ENCODE measurements at places on chromosomes 6 and 20.

GRCh38 chr20:57092112-57092899, 174.1 kb downstream of the BMP7 start:
- DNase-seq = peak; percentile 59

- no peak for DNase-seq
Observed at GRCh38 chr20:44759595-44759994, 13.9 kb downstream of the KCNK15 start.

DNA sequence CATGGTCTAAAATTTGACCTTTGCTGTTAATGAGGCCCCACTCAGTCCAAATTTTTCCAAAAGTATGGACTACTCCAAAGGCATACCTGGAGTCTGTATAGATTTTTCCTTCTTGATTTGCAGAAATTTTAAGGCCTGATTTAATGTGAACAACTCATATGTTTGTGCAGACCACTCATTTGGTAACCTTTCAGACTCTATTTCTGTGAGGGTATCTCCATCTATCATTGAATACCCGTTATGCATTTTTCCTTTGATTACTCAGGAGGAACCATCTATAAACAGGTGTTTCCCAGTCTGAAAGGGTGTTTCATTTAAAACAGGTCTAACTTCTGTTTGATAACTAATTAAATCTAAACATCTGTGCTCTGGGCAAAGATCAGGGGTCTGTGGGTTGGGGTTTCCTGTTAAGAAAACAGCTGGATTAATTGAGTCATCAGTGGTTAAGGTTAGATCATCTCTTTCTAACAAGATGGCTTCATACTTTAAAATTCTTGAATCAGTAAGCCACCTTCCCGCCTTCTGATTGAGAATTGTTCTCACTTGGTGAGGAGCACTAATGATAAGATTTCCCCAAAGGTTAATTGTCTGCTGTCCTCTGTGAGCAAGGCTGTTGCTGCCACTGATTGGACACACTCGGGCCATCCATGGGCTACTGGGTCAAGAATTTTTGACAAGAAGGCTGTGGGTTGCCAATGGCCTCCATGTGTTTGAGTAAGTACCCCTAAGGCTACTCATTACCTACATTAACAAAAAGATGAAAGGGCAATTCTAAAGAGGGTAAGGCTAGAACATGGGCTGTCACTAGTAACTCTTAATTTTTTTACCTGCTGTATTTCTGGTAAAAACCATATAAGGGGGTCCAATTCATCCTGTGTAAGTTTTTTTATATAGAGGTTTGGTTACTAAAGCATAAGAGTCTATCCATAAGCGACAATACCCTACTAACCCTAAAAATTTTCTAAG, 24.1 kb downstream of the HLA-B start:
- DNase-seq = peak; percentile 79

DNA sequence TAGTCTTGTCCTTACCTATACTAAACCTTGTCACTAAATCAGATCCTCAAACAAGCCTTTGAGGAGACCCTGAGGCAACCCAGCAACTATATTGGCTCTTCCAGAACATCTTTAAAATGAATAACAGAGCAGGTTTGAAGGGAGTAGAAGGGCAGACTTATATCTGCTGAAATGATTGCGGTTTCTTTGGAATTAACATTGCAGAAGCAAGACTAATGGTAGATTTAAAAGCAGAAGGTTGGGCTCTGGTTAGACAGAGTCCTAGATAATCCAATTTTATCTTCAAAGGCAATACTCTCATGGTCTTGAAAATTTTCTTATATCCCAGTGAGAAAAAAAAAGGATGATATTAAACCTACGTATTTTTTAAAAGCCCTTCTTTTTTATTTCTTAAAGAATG, 19.1 kb downstream of the FHL5 start:
- no peak for DNase-seq

- DNase-seq = no peak
Observed at GRCh38 chr6:151721671-151722070, 85.8 kb upstream of the ESR1 start.

DNA sequence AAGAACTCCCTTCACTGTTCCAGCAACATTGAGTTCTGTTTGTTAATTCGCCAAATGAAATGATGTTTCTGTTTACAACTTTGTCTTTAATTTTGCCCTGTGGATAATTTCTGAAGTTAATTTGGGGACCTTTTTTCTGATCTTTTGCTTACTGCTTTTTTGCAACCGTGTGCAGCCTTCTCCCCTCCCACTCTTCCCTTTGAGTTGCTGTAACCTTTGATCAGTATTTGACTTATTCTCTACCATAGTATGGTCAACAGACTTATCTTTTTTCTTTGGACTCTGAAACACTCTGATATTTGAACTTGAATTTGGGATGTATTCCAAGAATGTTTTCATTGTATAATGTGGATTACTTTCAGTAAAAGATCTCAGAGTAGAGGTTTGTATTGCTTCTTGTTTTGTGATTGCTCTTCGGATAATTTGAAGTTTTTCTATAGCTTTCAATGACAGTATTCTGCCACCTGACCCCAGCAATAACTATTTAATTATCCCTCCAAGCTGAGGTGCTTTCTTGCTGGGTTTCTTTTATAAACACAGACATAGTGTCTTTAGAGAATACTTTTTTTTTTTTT, 46.2 kb downstream of the LRRN4 start:
- DNase-seq = no peak

GRCh38 chr6:603265-603664, 53.6 kb downstream of the HUS1B start:
- no peak for DNase-seq

DNA sequence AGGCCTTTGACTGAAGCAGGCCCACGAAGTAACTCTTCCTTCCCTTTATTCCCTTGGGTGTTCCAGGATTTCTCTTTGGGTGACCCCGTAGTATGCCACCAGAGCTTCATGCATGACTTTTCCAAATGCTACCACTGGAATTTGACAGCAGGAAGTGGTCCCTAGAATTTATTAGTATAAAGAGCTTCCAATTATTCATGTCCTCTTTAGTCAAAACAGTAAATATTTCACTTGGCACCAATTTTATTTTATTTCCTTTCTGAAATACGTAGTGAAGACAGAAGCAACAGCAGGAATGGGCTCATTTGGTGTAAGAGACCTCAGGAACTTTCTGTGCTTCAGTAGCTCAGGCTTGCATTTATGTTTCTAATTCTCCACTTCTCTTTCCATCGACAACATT, 151.3 kb downstream of the LCA5 start:
- DNase-seq = no peak

GRCh38 chr20:308427-309038, 11.2 kb downstream of the ZCCHC3 start:
- DNase-seq = no peak

- DNase-seq = no peak
Observed at GRCh38 chr6:30441171-30441570, 48.1 kb upstream of the HLA-E start.

DNA sequence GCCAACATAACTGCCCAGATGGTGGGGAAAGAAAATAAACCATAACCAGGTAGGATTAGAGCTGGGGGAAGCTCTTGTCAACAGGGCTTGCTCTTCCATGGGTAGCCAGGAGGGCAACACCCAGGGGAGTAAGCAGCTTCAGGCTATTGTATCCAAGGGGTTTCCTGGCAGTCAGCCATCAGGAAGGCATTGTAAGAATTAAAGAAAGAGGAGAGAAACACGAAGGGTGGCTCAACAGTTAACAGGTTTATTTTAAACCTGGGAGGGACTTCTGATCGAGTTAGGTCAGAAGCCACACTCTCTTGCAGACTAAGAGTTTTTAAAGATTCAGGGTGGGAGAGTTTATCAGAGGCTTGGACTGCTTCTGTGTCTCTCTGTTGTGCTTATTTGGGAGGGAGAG, 114.2 kb downstream of the QRSL1 start:
- DNase-seq = no peak

DNA sequence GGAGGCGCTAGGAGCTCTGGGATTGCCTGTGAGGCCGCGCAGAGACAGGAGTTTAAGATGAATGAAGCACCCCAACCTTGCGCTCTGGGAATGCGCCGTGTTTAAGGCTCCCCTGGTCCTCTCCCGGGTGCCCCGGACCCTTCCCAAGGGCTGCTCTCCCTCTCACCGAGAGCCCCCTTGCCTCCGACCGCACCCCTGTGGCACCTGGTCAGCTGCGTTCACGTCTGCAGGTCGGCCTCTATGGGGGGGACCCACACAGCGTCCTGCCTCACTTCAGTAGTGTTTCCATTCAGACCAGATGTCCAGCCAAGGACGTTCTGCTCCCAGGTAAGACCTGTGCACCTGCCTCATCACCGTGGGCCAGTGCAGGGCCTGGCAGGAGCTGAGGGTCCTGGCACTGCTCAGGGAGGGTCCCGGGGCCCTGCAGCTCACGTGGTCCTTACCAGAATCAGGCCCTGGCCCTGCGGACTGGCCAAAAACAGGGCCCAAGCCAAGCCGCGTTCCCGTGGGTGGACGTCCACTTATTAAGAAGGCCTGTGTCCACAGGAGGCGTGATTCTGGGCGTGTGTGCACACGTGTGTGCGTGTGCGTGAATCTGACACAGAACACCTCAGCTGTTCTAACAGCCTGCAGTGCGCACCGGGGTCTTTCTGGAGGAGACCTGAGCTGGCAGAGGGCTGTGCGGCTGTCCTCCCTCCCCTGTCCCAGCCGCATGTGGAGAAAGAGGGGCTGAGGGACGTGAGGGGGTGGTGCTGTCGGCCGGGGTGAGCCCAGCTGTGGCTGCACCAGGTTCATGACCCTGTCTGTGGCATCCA, 79.9 kb upstream of the BHLHE23 start:
- no peak for DNase-seq

GRCh38 chr20:63486300-63486855, 12.5 kb downstream of the EEF1A2 start:
- no peak for DNase-seq

DNA sequence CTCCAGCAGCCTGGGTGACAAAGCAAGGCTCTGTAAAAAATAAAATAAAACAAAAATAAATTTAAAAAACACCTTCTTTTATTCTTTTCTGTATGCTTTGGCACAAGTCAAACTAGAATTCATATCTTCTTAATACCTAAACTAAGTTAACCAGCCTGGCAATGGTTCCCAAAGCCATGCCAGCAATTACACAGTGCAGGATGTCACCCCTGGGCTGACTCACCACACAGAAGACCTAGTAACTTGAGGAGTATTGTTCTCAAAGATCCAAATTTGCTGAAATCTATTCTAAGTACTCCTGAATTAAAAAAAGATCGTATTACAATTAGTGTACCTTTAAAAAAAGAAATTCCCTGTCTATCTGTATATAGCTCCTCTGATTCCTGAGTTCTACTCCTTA, 162.7 kb upstream of the SGK1 start:
- DNase-seq = no peak

DNA sequence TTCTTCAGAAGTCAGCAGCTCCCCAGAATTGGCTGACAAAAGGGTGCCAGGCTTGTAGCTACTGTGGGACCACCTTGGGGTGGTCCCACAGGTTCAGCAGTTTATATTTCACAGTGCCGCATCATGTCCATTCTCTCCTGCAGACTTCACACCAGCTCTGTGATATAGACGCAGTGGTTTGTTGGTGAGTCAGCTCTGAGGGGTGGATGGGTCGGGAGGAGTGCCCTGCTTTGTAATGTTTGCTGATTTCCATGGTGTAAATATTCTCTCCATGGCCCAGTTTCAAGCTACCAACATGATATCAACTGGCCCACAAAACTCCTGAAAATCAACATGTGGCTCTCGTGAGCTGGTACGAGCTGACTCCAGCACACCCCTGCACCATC, 78.2 kb downstream of the CDH22 start:
- DNase-seq = no peak

Data from CD4-positive, CD25-positive, alpha-beta regulatory T cell (primary cell).